ENCODE measurements at places on chromosomes 1 and 21.

DNA sequence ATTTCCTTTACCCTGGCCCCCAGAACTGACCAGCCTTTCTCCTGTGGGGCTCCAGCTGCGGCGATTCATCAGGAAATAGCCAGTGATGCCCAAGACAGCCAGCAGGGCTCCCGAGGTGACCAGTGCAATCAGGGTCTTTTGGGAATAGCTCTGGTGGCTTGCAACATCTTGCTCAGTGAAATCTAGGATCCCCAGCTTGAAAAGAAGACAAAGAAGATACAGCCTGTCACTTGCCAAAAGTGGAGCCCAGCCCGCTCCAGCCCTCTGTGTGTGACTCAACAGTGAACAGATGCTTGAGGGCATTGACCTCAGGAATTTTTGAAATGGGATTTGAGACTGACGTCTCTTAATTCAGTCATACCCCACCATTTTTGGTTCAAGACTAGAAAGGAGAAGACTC lies 22.3 kb downstream of the CD34 start:
- no peak for DNase-seq

DNA sequence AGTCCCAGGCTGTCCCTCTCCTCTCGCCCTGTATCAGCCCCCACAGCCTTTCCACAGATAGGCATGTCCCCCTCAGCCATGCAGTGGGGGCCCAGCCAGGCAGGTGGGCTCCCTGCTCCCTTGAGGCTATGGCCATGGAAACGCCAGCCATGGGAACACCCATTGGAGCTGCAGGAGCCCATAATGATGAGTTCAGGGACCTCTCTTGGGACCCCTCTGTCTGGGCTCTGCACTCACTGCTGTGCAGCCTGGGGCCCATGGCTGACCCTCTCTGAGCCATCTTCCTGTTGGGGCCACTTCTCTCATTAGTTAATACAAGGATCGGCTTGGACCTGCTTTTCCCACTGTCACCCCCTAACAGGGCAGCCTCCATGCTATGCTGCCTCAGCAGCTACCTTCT lies 33.2 kb downstream of the WNT3A start:
- DNase-seq: no peak

GRCh38 chr1:192580351-192580962 lies 4.9 kb downstream of the RGS1 start:
- DNase-seq: peak; percentile 76

- DNase-seq: no peak
Observed at GRCh38 chr1:38134294-38134755, 87.7 kb upstream of the POU3F1 start.

DNA sequence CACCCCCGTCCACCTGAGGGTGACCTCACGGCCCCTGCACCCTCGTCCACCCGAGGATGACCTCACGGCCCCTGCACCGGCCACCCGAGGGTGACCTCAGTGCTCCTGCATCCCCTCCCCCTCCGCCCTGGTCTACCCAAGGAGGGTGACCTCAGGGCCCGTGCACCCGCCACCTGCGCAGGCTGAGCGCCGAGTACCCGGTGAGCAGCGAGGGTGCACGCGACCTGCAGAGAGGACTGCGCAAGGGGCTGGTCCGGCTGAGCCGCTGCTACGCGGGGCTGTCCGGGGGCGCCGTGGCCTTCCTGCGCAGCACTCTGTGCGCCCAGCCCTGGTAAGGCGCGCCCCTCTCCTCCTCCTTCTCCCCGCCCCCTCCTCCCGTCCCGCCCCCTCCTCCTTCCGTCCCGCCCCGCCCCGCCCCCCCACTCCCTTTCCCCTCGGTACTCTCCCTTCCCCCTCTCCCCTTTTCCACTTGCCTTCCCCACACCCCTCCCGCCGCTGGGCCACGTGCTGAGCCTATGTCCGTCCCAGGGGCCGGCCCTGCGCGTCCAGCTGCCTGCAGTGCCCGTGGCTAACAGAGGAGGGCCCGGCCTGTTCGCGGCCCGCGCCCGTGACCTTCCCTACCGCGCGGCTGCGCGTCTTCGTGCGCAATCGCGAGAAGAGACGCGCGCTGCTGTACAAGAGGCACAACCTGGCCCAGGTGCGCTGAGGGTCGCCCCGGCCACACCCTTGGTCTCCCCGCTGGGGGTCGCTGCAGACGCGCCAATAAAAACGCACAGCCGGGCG lies 28.4 kb downstream of the TRIM11 start:
- DNase-seq: peak; percentile 97

GRCh38 chr1:219660666-219661463 lies 48.0 kb upstream of the ZC3H11B start:
- peak; percentile 63 for DNase-seq

- peak; percentile 13 for DNase-seq
Observed at GRCh38 chr1:246450611-246451251, 56.3 kb downstream of the SMYD3 start.

DNA sequence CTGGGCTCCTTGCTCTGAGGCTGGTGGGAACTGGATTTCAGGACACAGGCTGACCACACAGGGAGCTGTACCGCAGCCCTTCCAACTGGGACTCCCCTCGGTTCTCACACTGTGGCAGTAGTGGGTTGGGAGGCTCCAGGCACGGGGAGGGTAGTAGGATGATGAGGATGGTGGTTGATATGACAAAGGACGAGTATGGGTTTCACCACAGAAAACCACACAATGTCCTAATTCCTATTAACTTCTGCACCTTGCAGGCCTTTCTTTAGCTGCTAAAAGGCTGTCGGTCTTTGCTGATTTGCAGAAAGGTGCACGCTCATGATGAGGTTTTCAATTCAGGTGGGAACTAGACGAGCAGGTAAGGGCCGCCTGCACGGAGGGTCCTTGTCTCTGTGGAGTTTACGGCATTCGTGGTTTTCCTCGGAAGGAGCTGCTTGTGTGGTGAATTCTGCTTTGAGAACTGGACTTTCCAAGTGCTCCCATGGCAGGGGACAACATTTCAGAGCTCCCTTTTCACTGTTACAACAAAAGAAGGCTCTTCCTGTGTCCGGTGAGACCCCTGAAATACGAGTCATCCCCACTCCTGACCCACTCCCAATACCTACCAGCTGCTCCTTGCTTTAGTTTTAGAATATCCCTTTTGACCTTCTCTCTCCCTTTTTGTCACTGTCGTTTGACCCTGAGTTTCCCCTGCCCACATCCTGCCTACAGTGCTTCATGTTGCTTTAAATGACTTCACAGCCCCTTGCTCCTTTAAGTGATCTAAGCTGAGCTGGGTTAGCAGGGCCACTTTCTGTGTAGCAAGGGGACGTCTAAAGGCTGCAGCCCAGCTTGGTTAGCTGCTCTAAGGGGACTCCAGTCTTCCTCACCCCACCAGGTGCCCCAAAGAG lies 125.1 kb downstream of the MRPS6 start:
- no peak for DNase-seq

- no peak for DNase-seq
Observed at GRCh38 chr1:226279498-226279897, 29.5 kb downstream of the LIN9 start.

DNA sequence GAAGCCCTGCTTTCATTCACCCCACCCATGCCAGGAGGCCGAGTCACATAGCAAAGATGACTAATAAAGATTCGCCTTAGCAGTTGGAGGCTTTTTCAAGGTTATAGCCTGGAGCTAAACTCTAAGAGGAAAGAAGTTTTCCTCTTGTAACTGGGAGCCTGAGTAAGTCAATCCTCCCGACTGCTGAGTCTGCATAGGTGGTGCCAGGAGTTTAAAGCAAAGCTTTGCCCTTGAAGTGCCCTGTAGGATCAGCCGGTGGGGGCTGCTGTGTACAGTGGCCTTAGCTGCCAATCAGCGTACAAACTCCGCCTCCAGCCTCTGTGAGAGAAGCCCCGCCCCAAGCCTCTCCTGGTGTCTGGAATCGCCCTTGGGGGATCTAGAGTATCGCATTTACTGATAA lies 147.5 kb upstream of the SPATA6 start:
- DNase-seq: no peak

DNA sequence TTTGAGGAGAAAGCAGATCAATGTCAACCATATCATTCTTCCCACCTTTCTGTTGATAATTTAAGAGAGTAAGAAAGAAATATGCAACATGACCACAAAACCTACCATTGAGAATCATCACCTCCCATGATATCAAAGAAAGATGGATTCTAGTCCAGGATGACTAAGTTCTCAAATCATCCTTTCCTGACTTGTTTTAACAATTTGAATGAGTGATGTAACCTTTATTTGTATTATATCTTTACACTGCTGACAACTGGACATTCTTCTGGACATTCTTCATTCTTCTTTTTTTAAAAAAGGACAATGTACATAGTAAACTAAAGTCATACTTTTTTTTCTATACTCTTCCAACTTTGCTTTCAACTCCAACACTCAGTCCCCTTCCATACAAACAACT lies 9.5 kb downstream of the PSMB4 start:
- no peak for DNase-seq

DNA sequence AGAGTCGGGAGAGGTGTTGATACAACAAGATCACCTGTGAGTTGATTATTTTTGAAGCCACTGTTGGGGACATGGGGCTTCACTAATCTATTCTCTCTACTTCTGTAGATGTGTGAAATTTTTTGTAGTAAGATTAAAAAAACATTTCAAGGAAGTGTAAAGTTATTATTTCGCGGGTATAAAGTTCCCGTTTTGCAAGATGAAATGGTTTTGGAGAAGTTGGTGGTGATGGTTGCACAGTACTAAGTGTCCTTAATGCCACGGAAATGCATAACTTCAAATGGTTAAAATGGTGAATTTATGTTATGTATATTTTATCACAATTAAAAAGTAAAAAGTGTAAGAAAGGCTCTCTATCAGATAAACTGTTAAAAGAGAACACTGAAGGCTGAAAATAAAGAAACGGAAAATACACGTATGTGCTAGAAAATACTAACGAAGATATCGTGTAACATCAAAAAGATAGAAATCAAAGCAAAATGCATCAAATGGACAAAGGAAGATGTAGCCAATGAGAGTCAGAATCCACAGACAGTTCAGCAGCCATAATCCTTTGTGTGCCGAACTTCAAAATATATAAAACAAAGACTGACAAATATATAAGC lies 2.9 kb upstream of the ITGB2 start:
- no peak for DNase-seq

- DNase-seq: peak; percentile 56
Observed at GRCh38 chr1:6080469-6080868, 34.8 kb downstream of the KCNAB2 start.

DNA sequence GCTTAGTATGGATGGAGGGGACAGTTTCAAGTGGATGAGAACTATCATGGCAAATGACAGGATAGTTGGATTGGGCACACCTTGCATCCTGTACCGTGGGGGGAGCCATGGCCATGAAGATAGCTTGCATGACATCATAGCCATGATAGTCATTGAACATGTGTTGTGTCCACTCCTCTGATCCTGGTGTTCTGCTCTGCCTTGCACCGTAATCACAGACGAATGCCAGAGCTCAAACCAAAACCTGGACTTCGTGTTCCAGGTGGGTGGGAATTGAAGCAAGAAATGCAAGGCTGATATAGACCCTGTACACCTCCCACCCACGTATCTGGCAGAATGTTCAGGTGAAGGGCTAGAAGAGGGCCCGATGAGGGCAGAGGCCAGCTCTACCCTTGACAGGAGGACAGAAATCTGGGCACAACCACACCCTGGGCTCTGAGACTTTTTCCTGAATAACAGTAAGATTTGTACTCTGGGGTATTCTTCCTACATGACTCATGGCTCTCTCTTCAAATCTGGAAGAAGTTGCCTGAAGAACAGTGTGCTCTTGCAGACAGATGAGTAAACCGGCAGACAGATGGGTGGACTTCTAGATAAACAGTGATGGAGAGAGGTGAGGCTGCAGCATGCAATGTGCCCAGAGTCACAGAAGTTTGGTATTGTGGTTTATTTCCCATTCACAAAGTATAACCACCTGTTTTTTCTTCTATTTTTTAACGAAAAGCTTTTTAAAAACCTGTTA lies 45.0 kb downstream of the KCNJ6 start:
- no peak for DNase-seq

GRCh38 chr1:246540738-246541491 lies 25.1 kb downstream of the TFB2M start:
- DNase-seq: no peak

- no peak for DNase-seq
Observed at GRCh38 chr21:45130324-45130774, 56.0 kb downstream of the ADARB1 start.

DNA sequence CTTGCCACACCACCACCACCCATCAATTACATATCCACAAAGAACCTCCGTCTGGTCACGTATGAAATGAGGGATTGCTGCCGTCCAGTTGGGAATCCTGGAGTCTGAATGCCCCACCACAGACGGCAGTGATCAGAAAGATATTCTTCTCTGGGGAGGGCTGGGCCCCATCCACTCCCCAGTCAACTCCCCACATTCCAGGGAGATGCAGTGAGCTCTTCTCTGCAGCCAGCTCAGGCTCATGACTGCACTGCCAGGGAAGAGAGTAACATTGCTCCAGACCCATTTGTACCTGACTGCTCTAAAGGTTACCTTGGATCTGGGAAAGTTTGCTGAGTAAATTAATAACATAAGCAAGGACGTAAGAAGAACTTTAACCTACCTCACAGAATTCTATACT lies 18.3 kb downstream of the DEGS1 start:
- peak; percentile 41 for DNase-seq

- no peak for DNase-seq
Observed at GRCh38 chr1:66925944-66926343, 1.2 kb downstream of the MIER1 start.

GRCh38 chr21:34693192-34693810 lies 24.5 kb downstream of the CLIC6 start:
- peak; percentile 87 for DNase-seq

DNA sequence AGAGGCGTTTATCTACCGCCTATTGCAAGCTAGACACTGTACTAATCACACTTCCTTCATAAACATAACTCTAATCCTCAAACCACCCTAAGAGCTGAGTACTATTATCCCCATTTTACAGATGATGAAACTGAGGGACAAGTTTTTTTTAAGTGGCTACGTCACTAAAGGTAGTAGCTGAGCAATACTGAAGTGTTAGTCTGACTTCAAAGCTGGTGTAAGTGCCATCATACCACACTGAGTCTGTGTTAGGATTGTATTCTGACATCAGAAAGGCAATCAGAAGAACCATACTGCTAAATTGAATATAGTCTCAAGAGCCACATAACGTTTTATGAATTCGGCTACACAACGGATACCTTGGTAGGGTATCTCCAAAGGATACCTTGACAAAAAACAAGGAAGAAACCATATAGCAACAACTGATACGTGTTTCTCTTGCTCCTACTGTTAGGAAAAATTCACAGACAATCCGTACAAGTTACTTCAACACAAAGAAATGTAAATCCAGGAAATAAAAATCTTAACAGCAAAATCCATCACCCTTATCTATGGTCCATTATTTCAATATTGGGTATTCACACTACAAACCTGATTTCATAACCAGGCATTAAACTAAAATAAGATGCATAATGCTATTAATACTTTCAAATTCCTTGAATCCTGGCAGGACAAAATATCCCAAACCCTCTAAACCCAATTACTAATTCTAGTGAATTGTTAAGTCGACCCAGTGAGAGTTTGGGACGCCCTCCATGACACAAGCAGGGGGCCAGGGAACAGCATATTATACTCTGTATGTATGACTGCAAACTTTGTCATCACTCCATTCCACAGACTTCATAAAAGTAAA lies 1.6 kb downstream of the TP53BP2 start:
- no peak for DNase-seq
